Stimulated activated CD4-positive, alpha-beta T cell treated with anti-CD3 and anti-CD28 coated beads, TNF-alpha, amount 100 ng/mL, for 48 hours (primary cell): ENCODE measurements at places on chromosomes 1 and 21.

DNA sequence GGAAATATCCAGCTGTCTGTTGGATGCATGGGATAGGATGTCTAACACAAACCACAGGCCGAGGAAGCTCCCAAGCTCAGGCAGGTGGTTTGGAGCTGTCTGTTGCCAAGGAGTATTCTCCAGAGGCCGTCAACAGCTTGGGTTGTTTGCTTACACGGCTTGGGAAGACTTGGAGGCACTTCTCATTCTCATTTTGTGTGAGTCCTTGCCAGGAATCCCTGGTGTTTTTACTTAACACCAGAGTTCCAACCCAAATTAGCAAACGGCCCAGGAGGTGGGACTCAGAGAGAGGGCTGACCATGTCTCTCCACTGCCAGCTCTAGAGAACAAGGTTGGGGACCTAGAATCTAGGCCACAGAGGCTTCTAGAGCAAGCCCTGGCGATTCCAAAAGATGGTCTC is 72.7 kb upstream of the FAM20B start:
- DNase-seq, result no peak

DNA sequence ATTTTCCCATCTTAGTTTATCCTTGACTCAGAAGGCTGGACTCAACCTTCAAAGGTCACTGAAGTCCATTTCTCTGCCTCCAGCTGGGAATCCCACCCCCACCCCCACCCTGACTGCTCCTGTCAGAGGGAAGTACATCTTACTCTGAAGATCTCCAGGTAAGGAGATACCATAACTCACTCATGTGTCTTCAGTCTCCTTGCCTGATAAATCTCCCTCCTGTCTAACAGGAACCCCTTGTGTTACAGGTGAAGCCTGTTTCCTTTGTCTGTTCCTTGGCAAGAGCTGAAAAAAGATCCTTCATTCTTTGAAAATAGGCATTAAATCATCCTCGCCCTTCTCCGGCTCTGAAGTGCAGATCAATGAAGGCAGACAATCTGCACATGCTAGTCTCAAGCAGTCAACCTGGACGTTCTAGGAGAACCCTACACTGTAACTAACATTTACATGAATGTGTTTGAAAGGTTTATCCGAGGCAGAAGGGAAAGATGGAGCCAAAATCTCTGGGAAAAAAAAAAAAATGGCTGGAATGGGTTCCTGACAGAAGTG is 250.6 kb downstream of the TM2D1 start:
- no peak for DNase-seq

- no peak for DNase-seq
Measured at GRCh38 chr1:235986869-235987268, 78.0 kb downstream of the NID1 start.

DNA sequence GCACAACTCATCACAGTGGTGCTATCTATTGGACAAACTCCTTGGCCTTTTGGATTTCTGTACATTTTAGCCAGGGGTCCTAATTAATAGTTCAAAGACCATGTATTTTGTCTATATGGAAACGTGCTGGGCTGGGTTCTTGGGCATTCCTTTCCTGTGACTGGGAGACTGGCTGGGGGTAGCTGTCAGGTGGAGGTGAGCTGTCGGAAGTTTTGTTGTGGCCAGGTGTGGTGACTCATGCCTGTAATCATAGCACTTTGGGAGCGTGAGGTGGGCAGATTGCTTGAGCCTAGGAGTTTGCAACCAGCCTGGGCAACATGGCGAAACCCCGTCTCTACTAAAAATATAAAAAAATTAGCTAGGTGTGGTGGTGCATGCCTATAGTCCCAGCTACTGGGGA is 392.4 kb downstream of the RPS6KC1 start:
- DNase-seq, result no peak

DNA sequence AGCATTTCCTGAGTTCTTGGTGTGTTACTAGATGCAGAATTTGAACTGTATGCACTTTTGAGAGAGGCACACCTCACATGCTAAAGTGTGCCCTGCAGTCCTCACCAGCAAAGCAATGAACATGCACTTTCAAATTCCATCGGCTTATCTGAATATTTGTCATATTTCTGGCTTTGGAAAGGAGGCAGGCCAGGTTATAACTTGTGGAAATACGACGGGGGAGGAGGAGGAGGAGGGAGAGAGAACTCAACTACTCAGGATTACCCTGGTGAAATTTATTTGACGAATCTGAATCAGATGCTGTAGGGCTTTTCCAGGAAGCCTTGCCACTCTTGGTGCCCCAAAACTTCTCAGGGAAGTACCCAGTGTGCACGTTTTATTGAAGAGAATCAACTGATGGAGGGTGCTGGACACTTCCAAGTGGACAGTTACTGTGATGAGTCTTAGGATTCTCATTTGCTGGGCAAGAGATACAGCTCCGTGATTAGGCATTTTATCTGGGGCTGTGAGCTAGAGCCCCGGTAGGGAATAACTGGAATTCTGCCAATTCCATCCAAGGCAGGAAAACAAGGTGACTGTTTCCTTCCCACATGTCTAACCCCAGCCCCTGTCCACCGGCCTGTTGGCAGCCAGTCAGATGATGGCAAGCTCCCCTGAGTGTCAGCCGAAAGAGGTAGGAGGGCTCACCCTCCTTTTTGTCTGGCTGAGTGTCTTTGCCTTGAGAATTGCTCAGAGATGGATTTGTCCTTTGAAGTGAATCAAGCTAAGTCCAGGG is 3.8 kb downstream of the PDPN start:
- DNase-seq, result no peak

- no peak for DNase-seq
Measured at GRCh38 chr1:111369645-111370044, 57.9 kb downstream of the OVGP1 start.

DNA sequence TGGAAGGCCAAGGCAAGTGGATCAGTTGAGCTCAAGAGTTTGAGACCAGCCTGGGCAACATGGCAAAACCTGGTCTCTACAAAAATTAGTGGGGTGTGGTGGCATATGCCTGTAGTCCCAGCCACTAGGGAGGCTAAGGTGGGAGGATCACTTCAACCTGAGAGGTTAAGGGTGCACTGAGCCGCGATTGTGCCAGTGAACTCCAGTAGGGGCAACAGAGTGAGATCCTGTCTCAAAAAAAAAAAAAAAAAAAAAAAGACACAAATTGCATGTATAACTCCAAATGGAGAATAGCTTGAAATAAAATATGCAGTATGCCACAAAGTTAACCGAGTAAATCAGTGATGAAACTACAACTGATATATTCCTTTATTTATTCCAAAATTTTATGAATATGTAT is 51.6 kb downstream of the LRRC40 start:
- DNase-seq, result no peak

- DNase-seq, result no peak
Measured at GRCh38 chr1:97114842-97115241, 393.3 kb downstream of the PTBP2 start.

- DNase-seq, result no peak
Measured at GRCh38 chr21:32216293-32216692, 62.6 kb downstream of the MIS18A start.

GRCh38 chr21:42012763-42013329 is 2.7 kb upstream of the ZBTB21 start:
- DNase-seq, result no peak

GRCh38 chr1:201598396-201598795 is 59.5 kb downstream of the NAV1 start:
- DNase-seq, result no peak
